ENCODE measurements at places on chromosomes 1 and 21. TPM values are rescaled to one million over a fixed set of nuclear protein-coding genes. Genes with fewer than 3 reads are reported as not detected.

DNA sequence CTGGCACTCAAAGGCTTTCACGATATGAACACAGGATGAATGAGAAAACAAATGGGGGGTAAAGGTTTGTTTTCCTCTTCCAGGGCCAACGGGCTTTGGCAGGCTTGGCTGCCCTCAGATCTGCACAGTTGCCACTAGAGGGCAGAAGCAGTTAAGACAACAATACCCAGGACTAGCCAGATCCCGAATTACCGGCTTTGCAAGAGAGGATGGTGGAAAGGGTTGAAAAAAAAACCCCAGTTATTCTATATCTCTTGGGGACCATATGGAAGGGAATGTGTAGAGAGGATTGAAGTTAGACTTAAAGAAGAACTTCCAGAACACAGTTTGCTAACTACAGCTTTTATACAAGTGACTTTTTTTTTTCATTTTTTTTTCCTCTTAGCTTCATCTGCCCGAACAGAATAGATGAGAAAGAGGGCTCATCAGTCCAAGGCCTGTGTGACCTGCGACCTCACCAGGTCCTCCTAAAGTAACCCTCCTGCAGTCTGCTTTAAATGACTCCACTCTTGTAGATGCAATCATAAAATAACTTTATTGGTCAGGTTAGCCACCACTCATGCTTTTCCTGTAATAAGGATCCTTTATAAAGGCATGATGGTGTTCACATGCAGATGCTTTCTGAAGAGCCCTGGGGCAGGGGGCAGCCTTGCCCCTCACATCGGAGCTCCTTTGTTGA lies 10.7 kb downstream of the FMOD start:
- peaks cover 31% of the 10 kb centered on the region for H3K4me1 ChIP-seq
- H3K27me3 ChIP-seq = peaks cover 27% of the 10 kb centered on the region
- H3K36me3 ChIP-seq = no peaks in the 10 kb centered on the region
- peak; percentile 62 for DNase-seq
- no peak overlapping the region for H3K4me3 ChIP-seq
- no peak overlapping the region for H3K27ac ChIP-seq

LEMD1 gene
- 10.2 TPM for total RNA-seq

GRCh38 chr1:181189691-181190363 lies 101.3 kb downstream of the IER5 start:
- peaks cover 56% of the 10 kb centered on the region for H3K27me3 ChIP-seq
- no peak overlapping the region for H3K4me3 ChIP-seq
- H3K4me1 ChIP-seq = no peaks in the 10 kb centered on the region
- peak; percentile 88 for DNase-seq

GRCh38 chr1:34851431-34852105 lies 8.0 kb downstream of the SMIM12 start:
- H3K4me1 ChIP-seq = peaks cover 49% of the 10 kb centered on the region
- peaks cover 10% of the 10 kb centered on the region for H3K36me3 ChIP-seq
- H3K4me3 ChIP-seq = no peak overlapping the region

- H3K4me1 ChIP-seq = no peaks in the 10 kb centered on the region
- no peak for DNase-seq
- no peak overlapping the region for H3K27ac ChIP-seq
- H3K27me3 ChIP-seq = no peaks in the 10 kb centered on the region
- no peak overlapping the region for H3K4me3 ChIP-seq
Measured at GRCh38 chr1:173454966-173455524, 22.1 kb upstream of the PRDX6 start.

- H3K27ac ChIP-seq = no peak overlapping the region
- H3K4me1 ChIP-seq = no peaks in the 10 kb centered on the region
- H3K27me3 ChIP-seq = no peaks in the 10 kb centered on the region
- H3K36me3 ChIP-seq = no peaks in the 10 kb centered on the region
- H3K4me3 ChIP-seq = no peak overlapping the region
Measured at GRCh38 chr1:96865731-96866685, 144.4 kb downstream of the PTBP2 start.

DNA sequence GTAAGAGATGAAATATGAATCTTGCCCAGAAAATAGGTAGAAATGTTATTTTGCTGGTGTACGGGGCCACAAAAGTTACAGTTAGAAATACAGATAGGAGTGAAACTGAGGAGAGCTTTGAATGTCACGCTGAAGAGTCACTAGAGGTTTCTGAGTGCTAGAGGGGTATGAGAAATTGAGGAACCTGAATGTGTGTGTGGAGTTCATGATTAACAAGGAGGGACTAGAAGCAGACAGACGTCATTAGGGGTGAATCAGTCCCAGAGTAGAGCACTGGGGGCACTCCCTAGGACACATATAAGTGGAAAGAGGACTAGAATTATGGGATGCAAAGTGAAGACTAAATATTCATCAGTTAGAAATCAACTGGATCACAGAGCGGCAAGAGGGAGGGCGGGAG lies 188.9 kb upstream of the MAP1LC3C start:
- DNase-seq = no peak
- no peak overlapping the region for H3K4me3 ChIP-seq
- no peak overlapping the region for H3K27ac ChIP-seq

- H3K4me1 ChIP-seq = no peaks in the 10 kb centered on the region
- no peaks in the 10 kb centered on the region for H3K27me3 ChIP-seq
- no peak for DNase-seq
- no peak overlapping the region for H3K4me3 ChIP-seq
Measured at GRCh38 chr1:84488107-84488506, 9.0 kb downstream of the RPF1 start.

DNA sequence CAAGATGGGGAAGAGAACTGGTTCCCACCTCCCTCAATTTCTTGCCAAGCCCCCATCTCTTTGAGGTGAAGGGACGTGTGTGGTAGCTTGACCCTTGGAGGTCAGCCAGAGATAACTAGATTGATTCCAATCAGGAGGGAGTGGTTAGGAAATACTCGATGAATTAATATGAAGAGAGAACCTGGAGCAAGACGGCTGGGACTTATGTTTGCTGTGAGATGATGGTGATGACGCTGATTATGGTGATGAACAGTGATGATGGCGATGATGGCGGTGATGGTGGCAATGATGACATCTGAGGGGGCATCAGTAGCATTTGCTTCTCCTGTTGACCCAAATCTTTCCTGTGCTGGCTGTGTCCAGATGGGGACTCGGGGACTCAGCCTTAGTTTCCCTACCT lies 724 bp downstream of the PADI1 start:
- H3K36me3 ChIP-seq = no peaks in the 10 kb centered on the region
- DNase-seq = no peak
- H3K4me3 ChIP-seq = no peak overlapping the region
- H3K4me1 ChIP-seq = peaks cover 14% of the 10 kb centered on the region
- peaks cover 25% of the 10 kb centered on the region for H3K27me3 ChIP-seq
- H3K27ac ChIP-seq = no peak overlapping the region

DNA sequence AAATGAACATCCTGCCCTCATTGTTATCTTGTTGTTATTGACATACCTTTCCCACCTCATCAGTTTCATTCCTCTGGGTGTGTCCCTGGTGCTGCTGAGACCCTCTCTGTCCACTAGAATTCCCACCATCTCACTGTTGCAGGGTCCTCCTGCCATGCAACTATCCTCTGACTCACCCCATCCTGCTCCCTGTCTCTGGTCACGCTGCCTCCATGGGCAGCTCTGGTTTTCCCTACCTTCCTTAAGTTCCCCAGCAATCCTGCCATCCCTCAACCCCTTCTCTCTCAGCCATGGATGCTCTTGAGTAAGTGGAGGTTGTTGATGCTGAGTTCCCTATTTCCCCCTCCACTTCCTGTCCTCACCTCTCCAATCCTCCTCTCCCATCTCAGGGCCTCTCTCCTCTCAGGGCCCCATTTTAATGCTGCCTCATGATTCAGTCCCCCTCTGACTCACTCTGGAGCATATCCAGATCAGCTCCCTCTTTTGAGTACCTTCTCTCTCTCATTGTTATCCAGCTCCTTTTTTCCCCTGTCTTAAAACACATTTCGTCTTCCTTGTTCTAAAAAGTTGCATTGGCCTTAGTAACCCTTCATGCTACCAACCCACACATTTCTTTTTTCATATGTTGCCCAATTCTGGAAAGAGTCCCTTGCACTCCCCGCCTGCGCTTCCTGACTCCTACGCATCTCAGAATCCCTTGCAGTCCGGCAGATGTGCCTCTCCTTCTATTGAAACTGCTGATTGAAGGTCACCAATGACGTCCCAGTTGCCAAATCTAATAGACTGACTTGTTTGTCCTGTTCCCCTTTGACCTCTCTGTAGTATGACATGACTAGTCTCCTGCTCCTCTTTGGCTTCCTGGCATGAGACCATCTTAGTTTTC lies 92.0 kb downstream of the CNIH3 start:
- no peak for DNase-seq
- peaks cover 30% of the 10 kb centered on the region for H3K27me3 ChIP-seq
- H3K36me3 ChIP-seq = no peaks in the 10 kb centered on the region

All from neural crest cell (in vitro differentiated cells).